ENCODE measurements at places on chromosomes 6 and 20.
A peak's percentile ranks its signal among the peaks of the same experiment; 100 is the strongest.

- no peak for DNase-seq
Measured at GRCh38 chr6:1995636-1996035, 249.8 kb downstream of the GMDS start.

DNA sequence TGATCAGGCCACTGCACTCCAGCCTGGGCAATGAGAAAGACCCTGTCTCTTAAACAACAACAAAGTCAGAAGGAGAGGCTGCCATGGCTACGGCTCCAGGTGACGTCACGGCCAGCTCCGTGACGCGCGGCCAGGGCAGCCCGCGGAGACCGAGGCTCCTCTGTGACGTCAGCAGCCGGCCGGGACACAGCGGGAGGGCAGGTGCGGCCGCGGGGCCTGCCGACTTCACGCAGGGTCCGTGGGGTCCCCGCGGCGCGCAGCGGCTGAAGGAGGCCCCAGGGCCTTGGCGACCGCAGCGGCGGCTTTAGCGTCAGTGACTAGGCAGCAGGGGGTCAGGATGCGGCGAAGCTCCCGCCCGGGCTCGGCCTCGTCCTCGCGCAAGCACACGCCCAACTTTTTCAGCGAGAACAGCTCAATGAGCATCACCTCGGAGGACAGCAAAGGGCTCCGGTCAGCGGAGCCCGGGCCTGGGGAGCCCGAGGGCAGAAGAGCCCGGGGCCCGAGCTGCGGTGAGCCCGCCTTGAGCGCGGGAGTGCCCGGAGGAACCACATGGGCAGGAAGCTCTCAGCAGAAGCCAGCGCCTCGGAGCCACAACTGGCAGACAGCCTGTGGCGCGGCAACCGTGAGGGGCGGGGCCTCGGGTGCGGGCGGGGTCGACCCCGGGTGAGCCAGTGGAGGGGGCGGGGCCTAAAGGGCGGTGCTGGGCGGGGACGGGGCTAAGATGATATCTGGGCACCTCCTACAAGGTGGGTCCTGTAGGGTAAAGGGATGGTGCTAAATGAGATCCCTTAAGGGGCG lies at the start of gene SPAG4:
SPAG4 (plus strand) TSS at position 163 of the 798 bp plus-strand sequence; CDS start at position 338, 175 bp downstream.
- DNase-seq, result peak; percentile 100

- no peak for DNase-seq
Measured at GRCh38 chr6:114096561-114097172, 125.7 kb upstream of the HDAC2 start.

- no peak for DNase-seq
Measured at GRCh38 chr6:157150076-157150475, 173.2 kb downstream of the TMEM242 start.

GRCh38 chr6:145138469-145139139 lies 596.7 kb downstream of the EPM2A start:
- DNase-seq, result no peak

- no peak for DNase-seq
Measured at GRCh38 chr6:10643201-10643651, 51.2 kb downstream of the C6orf52 start.

DNA sequence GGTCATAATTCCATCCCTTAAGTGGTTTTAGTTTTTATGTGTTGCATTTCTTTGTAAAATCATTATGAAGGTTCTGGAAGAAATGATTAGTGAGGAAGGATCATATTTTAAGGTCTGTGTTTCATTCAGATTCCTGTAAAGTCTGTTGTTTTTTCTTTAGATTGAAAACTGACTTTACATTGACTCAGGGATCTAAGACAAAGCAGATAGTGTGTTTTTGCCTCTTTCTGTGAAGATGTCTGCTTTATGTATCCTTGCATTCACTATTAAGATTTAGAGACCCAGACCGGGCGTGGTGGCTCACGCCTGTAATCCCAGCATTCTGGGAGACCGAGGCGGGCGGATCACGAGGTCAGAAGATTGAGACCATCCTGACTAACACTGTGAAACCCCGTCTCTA lies 225.7 kb downstream of the SAMD5 start:
- DNase-seq, result no peak

- DNase-seq, result no peak
Measured at GRCh38 chr6:16582446-16583143, 178.7 kb downstream of the ATXN1 start.

All from T-helper 2 cell (primary cell).